Aorta (tissue), 5 donors: ENCODE measurements at places on chromosomes 4 and X. TPM values are rescaled to one million over a fixed set of nuclear protein-coding genes. Genes with fewer than 3 reads are reported as not detected.
A peak's percentile ranks its signal among the peaks of the same experiment; 100 is the strongest.

DNA sequence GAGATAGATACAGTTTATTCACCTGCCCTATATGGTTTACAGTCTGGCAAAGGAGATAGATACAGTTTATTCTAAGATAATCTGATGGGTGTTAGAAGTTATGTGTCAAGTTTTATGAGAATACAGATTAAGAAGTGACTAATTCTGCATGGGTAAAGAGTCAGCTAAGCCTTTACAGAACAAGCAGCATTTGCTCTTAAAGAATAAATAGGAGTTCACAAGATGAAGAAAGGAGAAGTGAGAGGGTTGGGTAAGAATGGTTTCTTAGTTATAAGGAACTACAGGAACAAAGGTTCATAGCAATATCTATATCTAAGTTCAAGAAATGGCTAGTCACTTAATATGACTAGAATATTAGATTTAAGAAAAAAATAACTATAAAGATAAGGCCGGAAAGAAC lies 47.6 kb downstream of the THOC2 start:
- no peak for DNase-seq

DNA sequence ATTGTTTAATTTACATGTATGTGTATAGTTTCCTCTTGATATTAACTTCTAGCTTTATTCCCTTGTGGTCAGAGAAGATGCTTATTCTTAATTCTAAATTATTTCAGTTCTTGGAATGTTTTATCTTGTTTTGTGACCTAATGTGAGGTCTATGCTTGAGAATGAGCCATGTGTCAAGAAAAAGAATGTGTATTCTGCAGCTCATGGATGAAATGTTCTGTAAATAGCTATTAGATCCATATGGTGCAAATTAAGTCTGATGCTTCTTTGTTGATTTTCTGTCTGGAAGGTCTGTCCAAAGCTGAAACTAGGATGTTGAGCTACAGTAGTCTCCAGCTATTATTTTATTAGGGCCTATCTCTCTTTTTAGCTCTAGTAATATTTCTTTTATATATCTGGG lies 187.3 kb upstream of the RASGEF1B start:
- DNase-seq = no peak

GRCh38 chr4:7649741-7650531 lies 215.2 kb upstream of the PSAPL1 start:
- peak; percentile 66 for DNase-seq

DNA sequence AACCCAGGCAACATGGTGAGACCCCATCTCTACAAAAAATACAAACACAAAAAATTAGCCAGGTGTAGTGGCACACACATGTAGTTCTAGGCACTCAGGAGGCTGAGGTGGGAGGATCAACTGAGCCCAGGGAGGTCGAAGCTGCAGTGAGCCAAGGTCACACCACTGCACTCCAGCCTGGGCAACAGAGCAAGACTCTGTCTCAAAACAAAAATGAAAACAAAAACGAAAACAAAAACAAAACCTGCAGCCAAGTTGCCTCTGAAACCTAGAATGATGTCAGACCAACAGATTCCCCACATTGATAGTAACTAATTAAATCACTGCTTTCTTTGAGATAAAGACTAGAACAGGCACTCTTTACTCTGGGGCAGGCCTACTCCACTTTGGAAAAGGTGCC lies 104.5 kb downstream of the AMELX start:
- no peak for DNase-seq

GRCh38 chr4:7632971-7633370 lies 198.2 kb upstream of the PSAPL1 start:
- no peak for DNase-seq

DNA sequence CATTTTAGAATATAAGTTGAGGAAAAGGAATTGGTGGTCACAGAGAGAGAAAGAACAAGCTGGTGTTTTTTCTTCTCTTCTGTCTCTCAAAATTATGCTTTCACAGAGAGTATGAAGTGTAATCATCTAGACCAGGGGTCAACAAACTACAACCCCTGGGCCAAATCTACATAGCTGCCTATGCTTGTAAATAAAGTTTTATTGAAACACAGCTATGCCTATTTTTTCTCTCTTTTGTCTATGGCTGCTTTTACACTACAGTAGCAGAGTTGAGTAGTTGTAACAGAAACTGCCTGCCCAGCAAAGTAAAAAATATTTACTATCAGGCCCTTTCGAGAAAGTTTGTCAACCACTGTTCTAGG lies 6.7 kb upstream of the FAM9C start:
- no peak for DNase-seq

DNA sequence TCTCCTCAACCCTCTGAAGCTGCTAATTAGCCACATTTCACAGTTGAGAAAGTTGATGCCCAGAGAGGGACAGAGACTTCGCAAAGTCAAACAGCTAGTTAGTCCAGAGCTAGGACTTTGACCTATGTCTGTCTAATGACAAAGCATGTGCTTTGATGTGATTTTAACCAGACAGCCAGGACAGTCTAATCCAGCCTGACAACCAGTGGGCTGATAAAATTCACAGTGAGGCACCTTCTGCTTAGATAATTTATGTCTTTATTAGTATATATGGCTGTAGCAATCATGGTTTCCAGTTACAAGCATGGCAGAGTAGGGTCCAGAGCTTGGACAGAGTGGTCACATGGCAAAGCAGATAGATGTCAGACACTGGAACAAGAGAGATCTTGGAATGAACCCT lies 133.6 kb upstream of the C1QTNF7 start:
- no peak for DNase-seq

DNA sequence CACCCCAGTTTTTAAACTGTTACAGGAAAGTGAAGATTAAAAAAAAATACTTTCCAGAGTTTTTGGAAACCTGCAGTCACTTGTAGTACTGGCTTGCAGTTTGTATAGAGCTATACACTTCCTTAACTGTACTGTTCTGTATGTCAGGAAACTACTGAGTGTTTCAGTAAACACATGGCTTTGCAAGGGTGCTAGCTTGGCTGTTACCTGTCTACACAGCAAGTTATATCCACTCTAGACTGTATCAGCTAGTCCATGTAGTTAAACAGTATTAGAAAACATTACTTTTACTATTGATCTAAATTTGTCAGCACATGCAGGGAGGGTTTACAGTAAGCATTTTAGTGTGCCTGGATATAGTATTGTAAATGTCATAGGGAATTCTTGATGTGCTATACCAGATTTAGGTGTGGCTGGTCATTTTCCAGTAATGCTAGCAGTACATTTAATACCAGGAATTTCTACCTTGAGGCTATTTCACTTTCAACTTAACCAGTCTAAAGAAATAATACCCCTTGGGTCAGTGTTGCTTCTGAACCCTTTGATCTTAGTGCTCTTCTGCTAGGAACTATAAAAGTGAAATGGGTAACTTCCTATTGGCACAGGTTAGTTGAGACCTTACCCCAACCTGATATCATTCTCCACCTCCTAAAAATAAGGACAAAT lies 192.3 kb upstream of the ANKRD50 start:
- DNase-seq = no peak

GRCh38 chr4:25439918-25440477 lies 62.9 kb downstream of the ANAPC4 start:
- no peak for DNase-seq

GRCh38 chrX:112704187-112704586 lies 24.4 kb upstream of the LHFPL1 start:
- no peak for DNase-seq

- no peak for DNase-seq
These were observed 8.4 kb upstream of the LAMP2 start for GRCh38 chrX:120477453-120477852.

GRCh38 chr4:111880116-111880515 lies 265.1 kb upstream of the FAM241A start:
- DNase-seq = no peak

DNA sequence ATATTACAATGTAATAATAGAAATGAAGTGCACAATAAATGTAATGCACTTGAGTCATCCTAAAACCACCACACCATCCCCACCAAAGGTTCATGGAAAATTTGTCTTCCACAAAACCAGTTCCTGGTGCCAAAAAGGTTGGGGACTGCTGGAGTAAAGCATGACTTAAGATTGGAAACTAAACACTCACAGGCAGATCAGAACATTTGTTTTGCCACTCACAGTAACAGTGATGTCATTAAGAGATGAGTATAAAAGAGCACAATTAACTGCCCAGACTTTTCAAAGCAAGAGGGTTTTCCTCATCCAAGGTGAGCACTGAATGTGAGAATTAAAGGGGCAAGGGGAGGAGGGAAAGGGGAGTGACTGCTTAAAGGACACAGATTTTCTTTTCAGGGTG lies 35.6 kb downstream of the MAP7D3 start:
- no peak for DNase-seq

DNA sequence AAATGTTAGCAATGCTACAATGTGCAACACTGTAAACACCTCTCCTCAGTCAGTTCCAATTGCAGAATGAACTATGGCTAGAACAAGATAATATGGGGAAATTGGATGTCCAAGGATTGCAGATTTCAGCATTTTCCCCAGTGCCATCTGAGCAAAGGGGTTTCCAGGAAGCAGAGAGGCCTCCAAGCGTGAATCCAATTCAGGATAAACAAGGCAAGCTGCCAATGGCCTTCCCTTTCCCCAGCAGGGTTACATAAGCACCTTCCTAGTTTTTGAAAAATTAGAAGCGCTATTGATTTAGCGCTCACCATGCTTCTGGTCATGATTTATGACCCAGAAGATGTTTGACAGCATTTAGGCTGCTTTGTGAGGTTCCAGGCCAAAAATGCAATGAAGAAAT lies 223.0 kb upstream of the GATB start:
- DNase-seq = no peak

DNA sequence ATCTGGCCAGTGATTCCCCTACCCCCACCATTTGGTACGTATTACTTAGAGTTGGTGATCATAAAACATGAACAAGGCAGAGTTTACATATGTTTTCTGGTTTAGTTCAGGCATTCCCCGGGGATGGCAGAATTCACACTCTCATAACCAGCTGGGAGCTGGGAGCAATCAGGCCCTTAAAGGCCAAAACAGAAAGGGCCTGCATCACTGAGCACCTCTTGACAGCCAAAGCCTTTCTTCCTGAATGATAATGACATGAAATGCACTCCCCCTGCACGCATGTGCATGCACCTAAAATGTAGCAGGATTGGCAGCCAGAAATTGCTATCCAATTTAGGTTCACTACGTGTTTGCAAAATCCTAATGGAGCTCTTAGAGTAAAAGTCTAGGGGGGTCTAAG lies 235.4 kb downstream of the GPC3 start:
- no peak for DNase-seq

GRCh38 chr4:94135701-94136100 lies 72.0 kb upstream of the SMARCAD1 start:
- no peak for DNase-seq

GRCh38 chrX:41890026-41890423 lies 33.3 kb downstream of the CASK start:
- DNase-seq = no peak

GRCh38 chr4:47930971-47931804 lies 16.8 kb upstream of the NFXL1 start:
- DNase-seq = no peak

- no peak for DNase-seq
These were observed 58.5 kb downstream of the PGRMC2 start for GRCh38 chr4:128228845-128229795.

DNA sequence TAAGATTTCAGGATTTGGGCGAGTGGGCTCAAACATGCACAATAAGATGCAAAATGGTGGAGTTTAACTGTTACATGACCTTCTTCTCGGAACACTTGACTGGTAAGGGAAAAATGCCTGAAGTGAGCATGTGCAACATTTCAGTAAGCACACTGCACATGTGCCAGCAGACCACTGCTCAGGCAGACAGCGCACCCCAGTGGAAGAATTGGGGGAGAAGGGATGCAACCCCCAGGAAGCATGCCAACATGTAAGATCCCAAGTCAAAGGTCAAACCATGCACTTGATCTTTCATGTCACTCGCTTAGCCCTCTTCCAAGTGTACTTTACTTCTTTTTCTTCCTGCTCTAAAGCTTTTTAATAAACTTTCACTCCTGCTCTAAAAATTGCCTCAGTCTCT lies 256.3 kb downstream of the CENPC start:
- no peak for DNase-seq

GRCh38 chr4:184655889-184656869 lies 6.6 kb downstream of the PRIMPOL start:
- peak; percentile 70 for DNase-seq

DNA sequence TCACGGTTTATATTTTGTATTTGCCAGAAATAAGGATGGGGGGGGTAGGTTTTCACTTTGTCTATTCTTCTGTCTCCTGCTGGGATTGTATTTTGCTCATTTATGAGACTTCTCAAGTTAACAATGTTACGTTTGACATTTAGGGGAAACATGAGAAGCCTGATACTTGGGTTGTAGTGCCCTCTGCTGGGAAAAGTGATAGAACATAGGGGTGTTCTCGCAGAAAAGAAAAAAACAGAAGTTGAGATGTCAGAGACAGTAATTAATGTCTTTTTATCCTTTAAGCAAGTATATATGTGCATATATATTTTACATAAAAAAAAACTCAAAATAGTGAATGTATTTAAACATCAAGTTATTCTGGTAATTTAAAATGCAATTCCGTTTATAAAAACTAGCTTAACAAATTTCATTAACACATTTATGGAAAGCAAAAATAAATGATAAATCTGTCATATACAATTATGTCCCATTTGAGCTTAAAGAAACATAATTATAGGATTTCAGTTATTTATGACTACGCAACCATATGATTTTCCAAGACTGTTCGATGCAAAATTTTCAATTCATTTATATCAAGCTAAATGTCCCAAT lies 46.0 kb upstream of the TMPRSS11F start:
- DNase-seq = no peak

DNA sequence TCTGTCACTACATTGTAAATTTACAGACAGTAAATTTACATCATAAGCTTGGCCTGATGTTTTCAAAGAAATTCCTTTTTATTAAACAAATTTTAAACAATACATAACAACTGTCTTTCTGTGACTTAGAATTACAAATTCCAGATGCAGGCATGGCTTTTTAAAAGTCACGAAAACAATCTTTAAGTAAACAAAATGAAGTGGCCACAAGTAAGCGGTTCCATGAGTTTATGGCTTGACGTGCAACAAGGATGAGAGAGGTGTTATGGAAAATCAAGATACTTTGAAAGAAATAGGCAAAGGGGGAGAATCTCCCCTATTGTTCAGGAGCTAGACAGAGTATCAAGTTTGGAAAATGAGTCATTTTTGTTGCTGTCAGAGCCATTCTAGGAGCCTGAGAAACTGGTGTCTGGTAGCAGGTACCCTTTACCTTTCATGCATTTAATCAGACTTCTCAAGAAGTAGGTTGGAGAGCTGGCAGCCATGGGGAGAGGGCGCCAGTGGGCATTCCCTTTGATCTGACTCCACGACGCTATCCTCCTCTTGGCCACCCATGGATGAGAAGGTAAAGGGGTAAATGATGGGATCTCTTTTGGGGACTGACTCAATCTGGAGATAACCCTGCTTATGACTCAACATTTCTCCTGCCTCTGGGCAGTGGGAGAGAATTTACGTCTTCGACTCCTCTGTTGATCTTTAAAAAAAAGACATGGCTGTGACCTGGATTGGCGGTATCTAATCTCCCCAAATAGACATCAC lies 217.2 kb downstream of the SPRY1 start:
- DNase-seq = no peak

GRCh38 chr4:23547096-23547495 lies 342.8 kb downstream of the PPARGC1A start:
- no peak for DNase-seq

Gene ADH7
- not detected for total RNA-seq

Gene SASH3
- total RNA-seq = 16.1 TPM

Gene ARHGAP10
- 57.3 TPM for total RNA-seq

Gene PDZD4
- total RNA-seq = 19.2 TPM

Gene NAP1L3
- total RNA-seq = 12.9 TPM

Gene ADH1B
- 753 TPM for total RNA-seq

Gene CNKSR2
- 1.6 TPM for total RNA-seq

Gene SLC16A2
- 30.6 TPM for total RNA-seq

Gene CWH43
- total RNA-seq = not detected

Gene MAGEB2
- total RNA-seq = not detected

Gene ARSJ
- total RNA-seq = 42.4 TPM

Gene KLF8
- total RNA-seq = 23.6 TPM
